ENCODE measurements at places on chromosomes 13 and 19.

GRCh38 chr19:21197590-21198295 is 55.9 kb downstream of the ZNF431 start:
- DNase-seq: no peak

- DNase-seq: no peak
Observed at GRCh38 chr13:43116242-43116641, 92.9 kb downstream of the DNAJC15 start.

DNA sequence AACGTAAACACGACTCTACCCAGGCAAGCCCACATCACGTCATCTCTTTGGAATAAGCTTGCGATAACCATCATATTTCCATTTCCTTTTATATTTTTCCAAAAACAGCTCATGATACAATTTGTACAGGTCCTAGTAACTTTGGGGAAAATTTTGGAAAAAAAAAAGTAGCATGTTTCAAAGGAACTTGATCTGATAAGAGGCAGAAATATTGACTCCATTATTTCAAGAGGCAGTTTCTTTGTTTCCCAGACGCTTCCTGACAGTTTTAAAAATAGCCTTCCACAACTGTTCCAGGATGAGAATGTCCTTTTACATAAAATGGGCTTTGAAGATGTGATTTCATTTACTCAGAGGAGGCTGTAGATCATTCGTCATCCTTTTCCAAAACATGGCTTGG is 23.1 kb downstream of the KLF2 start:
- no peak for DNase-seq

GRCh38 chr19:8506402-8506957 is 4.0 kb upstream of the PRAM1 start:
- no peak for DNase-seq

- DNase-seq: no peak
Observed at GRCh38 chr13:20824762-20825476, 51.2 kb upstream of the EEF1AKMT1 start.

DNA sequence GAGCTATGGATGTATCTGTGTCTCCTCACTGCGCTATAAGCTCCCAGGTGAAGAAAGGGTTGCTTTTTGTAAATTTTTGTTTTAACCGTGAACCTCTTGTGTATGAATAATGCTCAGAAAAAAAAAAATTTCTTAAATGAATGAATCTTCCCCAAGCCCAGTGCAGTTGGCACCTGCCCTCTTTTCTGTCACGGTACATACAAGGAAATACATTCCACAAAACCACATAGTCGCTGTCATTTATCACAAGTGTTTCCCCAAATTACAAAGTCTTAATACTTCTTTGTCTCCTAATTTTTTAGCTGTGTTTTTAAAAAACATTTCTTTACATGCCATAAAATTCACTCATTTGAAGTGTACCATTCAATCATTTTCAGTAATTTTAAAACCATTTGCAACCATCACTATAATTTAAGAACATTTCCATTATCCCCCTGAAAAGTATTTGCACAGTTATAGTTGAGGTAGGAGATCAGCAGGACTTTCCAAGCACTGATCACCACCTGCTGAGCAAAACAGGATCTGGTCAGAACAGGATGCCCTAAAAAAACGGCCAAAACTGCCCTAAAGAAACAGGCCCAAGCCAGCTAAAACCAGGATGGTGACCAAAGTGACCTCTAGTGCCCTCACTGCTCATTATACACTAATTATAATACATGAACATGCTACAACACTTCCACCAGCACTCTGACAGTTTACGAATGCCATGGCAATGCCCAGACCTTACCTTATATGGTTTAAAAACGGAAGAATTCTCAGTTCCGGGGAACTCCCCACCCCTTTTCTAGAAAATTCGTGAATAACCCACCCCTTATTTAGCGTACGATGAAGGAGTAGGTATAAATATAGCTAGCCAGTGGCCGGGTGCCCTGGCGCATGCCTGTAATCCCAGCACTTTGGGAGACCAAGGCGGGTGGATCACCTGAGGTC is 1.3 kb upstream of the TEX30 start:
- DNase-seq: no peak

- no peak for DNase-seq
Observed at GRCh38 chr19:3649888-3650287, 23.3 kb upstream of the CACTIN start.
